ENCODE measurements at places on chromosomes 12 and 14.

DNA sequence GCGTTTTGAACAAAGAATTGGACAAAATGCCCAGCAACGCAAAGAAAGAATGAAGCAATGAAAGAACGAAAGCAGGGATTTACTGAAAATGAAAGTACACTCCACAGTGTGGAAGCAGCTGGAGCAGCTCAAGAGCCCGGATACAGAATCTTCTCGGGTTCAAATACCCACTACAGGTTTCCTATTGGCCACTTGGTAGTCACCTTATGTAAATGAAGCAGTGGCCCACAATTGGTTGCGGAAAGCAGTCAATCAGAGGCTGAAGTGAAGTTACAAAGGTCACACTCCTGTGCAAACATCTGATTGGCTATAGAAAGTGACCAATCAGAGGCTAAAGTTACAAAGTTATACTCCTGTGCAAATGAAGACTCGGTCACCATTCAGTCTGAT, 15.0 kb upstream of the PPP1R13B start:
- no peak for DNase-seq

DNA sequence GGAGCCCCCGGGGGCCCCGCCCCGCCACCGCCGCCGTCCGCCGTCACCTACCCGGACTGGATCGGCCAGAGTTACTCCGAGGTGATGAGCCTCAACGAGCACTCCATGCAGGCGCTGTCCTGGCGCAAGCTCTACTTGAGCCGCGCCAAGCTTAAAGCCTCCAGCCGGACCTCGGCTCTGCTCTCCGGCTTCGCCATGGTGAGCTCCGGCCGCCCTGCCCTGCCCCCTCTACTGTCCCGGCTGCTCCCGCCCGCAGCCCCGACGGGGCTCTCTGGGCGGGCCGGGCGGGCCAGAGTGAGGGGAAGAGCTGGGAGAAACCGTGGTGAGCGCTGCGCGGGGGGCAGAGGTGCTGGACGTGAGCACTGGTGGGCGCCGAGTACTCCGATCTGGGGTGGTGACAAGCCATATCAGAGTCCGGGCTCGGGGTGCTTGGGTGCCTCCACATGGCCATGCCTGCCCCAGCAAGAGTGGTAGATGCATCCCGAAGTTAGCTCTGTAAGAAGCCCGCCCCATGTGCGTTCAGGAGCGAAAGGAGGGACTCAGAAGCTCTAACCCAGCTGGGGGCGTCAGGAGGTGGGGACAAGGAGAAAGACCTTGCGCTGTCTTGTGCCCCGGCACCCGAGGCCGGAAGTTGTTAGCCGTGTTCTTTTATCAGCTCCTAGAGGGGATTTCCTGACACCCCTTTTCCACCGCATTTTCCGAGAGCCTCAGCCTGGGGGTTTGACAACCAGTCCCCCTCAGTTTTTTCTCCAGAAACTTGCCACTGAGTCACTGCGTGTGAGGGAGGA, 717 bp downstream of the ORAI1 start:
- DNase-seq = peak; percentile 67

DNA sequence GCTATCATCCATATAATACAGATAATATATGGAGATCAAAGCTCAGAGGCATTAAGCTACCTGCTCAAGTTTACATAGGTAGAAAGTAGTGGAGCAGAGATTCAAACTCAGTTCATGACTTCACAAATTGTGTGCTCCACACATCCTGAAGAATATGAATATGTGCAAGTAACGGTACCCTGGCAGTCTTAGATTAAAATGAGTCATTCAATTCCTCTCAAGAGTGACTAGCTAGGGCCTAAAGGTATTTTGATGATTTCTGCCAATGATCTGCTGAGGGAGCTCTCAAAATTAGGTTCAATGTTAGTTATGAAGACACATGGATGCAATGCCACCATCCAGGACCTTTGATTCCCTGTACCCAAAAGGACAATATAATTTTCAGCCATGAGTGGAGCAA, 58.9 kb downstream of the GRIP1 start:
- DNase-seq = no peak

DNA sequence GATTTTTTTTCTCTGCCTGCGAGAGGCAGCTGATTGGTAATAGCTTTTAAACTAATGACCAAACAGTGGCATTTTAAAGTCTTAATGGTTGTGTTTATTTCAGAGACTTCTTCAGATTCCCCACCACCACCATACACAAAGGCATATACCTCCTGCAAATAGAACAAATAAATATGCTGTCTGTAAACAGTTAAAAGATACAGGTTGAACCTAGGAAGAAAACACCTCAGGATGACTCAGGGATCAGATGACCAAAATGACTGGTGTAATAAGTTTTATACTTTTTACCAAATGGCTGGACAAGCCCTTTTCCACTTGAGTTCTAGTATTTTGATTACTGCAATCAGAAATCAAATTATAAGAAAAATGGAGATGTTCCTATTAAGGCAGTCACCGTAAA, 364.1 kb downstream of the PAWR start:
- DNase-seq = no peak

GRCh38 chr14:61103541-61104339, 122.7 kb downstream of the SLC38A6 start:
- DNase-seq = no peak

DNA sequence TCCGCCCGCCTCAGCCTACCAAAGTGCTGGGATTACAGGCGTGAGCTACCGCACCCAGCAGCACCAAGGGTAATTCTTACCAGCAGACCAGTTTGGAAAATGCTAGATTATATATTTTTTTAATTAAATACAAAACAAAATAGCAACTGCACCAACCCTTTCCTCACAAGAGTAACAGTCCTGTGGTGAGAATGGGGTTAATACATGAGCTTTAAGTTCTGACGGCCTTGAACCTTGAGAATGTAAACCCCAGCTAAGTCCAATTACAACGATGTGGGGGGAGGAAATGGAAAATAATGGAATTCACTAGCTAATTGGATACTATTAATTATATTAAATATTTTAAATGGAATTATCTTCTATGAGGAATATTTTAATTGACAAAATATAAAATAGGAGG, 82.3 kb downstream of the GTF2A1 start:
- DNase-seq = no peak

DNA sequence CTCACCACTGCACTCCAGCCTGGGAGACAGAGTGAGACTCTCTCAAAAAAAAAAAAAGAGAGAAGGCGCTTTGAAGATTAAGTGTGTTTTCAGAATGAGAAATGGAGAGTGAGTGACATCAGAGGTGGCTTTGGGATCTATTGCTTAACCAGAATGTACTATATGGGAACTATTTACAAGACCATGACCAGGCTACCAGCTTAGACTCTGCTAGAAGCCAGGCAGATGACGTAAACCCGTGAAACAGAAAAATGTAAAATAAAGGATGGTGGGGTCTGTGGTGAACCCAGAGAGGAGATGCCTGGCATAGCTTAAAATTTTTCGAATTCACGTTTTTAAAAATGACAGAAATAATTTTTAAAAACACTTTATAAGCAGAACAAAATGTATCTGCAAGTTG, 82.0 kb downstream of the IFT43 start:
- DNase-seq = no peak

DNA sequence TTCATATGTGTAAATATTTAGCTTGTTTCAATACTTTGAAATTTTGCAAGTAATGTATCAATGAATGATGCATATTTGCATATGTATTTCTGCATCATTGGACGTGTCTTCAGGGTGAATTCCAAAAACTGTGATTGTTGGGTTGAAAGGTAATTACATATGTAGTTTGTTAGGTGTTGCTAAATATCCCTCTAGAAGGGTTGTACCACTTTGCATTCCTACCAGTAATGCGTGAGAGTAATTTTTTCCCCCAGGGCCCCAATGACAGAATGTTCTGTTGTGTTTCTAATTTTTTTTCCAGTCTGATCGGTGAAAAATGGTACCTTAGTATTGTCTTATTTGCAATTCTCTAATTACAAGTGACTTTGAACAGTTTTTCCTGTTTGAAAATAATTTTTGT, 408.9 kb downstream of the NAV3 start:
- DNase-seq = no peak

- DNase-seq = peak; percentile 82
These were observed 60.1 kb upstream of the RIMBP2 start for GRCh38 chr12:130775953-130776856.

GRCh38 chr12:9636150-9636850, 28.6 kb upstream of the KLRB1 start:
- DNase-seq = no peak

- DNase-seq = no peak
These were observed 3.5 kb downstream of the ELK3 start for GRCh38 chr12:96197503-96198272.

Data from head of caudate nucleus (tissue), 42 donors.